ENCODE measurements at places on chromosomes 4 and X.

DNA sequence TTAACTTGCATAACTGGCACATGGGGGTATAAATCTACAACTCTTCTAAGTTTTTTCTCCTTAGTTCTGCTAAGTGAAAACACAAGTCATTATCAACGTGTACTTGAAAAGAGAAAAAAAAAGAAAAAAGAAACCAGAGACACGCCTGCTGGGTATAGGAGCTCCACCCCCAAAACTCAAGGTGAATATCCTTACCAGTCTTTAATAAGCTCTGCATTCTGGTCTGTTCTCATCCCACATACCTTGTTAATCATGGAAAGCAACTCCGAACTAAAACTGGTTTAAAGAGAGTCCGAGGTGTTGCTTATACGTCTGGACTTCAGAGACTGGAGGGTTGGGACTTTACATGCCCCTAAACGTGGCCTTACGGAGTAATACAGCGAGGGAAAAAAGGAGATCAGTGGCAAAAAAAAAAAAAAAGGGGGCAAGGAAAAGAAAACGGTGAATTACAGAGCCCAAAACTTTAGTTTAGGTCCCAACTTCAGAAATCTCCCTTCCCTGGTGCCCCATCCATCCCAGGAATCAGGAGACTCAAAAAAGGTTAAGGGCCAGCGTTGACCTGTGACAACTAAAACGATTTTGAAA is 1.0 kb downstream of the PGRMC2 start:
- DNase-seq: peak; percentile 59

- DNase-seq: peak; percentile 78
Observed at GRCh38 chr4:118836301-118837120, 585 bp upstream of the SEC24D start.

DNA sequence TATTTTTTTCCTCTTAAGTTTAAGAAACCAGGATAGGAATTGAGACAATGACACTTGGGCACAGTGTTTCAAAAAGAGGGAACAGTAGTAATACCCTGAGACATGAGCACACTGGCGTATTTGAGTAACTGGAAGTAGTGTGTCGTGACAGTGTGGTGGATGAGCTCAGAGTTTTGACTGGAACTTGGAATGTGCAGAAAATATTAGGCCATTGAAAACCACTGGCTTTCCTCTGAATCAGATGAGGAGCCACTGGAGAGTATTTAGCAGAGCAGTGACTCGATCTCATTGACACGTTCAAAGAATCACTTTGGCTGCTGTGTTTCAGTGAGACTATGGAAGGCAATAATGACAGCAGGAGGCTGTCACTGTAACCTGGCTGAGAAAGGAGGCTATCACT is 1531.2 kb downstream of the STIM2 start:
- peak; percentile 74 for DNase-seq

DNA sequence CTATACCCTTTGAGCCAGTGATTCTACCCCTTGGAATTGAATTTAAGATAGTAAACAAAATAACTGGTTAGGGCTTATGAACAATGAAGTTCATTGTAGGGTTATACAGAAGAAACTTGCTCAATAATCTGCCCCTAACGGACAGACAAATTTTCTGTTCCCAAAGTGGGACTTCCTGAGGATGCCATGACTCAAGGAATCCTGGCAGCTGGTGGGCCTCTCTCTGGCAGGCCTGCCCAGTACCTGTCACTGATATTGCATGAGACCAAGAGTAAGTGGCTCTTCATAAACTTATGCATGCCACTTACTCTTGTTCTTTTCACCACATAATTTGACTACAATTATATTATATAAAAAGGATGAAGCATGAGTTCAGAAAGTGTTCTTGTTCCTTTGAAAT is 41.5 kb downstream of the GPRIN3 start:
- no peak for DNase-seq

DNA sequence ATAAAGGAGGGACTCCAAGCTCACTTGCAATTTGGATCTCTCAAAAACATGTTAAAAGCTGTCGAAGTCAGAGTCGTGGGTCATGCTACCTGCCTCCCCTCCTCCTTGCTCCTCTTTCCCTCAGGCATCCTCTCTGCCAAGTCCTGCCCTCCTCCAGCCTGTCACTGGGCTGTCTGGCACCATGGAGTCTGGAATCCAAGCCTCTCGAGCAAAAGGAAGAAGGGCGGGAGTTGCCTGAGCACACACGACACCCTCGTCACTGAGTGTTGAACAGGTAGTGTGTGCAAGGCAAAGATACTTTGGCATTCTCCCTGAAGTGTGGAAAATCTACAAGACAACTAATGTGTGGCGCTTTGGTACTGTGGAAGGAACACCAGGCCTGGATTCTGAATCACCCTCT is 62.2 kb downstream of the HAUS3 start:
- no peak for DNase-seq

- DNase-seq: no peak
Observed at GRCh38 chrX:136662976-136663375, 15.0 kb downstream of the CD40LG start.

GRCh38 chr4:170931321-170931720 is 841.6 kb upstream of the AADAT start:
- DNase-seq: peak; percentile 38

DNA sequence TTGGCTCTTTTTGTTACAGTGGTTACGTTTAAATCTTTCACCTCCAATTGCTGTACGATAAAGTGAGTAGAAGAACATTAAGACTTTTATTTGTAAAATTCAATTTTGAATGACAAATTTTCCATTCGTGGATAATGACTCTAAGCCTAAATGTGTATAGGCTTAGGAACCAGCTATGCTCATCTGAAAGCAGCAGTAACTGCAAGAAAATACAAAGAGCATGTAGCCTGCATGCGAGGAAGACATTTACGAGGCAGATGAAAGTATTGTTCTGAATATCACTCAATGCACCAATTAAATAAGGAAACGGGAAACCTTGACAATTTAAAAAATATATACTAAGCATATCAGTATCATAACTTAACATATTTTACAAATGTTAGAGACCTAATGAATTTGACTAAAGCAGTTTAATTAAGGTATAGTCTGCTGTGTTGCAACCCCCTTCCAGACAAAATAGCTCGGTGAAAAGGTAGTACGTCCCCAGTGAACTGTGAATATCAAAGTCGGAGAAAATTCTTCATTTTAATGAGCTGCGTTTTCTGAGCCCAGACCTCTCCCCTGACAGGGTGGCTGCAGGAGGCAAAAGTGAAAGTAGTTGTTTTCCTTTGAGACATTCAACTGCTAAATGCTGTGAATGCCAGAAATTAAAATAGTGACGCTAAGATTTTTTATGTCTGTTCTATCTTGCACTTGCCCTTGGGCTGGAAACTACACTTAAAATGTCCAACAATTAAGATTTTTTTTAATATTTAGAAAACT is 1236.5 kb upstream of the TENM3 start:
- peak; percentile 10 for DNase-seq

GRCh38 chrX:153900831-153901752 is 3.4 kb upstream of the AVPR2 start:
- DNase-seq: peak; percentile 85

DNA sequence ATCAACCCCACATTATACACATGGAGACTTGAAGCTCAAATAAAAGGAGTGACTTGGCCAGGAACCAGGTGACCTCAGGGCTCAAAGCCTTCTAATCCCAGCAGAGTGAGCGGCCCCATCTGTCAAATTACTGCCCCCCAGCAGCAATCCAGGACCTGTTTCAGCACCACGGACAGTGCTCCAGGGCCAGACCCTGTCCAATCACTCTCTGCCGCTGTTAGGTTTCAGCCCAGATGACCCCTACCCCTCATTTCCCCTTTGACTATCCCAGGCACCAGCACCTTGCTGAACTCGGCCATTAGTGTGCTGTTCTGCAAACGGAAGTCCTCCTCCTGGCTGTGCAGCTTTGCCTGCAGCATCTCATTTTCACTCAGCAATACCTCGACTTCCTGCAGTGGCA is 5.1 kb downstream of the GRIPAP1 start:
- no peak for DNase-seq

DNA sequence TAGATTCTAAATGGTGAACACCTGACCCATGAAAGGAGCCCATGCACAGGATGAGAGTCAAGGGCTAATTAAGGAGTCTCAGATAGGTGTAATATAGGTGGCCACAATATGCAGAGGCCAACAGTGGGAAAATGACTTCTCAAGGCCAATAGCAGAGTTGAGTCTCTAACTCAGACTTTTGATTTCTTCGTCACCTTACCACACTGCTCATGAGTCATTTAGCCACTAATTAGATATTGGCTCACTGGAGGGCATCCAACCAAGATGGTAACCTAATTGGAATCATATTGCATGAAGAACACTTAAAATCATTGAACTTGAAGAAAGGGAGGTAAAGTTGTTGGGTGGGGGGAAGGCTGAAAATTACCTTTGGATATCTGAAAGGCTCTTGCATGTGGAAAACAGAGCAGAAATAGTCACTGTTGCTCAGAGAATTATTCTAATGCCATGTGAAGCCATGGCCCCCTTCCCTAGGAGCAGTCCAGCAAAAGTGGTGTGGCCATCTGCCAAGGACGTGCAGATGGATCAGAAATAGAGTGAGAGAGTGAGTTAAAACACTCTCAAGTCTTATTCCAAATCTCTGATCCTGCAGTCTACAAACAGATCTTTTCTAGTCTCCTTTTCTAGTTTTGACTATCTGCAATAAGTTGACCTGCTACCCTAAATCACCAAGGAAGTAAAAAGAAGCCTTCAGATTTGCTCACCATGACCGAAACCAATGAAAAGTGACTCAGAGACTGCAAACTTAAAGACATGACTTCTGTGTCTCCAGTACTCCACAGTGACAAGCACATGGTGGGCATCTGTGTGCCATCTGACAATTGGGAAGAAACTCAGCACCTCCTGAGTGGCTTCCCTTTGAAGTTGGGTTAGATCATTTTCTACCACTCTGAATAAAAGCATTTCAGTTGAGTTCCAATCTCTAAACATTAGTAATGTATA is 93.9 kb upstream of the C1QTNF7 start:
- peak; percentile 87 for DNase-seq

GRCh38 chr4:41436419-41436818 is 101.5 kb upstream of the LIMCH1 start:
- no peak for DNase-seq

Data from fibroblast of skin of right biceps (primary cell).